ENCODE measurements at places on chromosomes 3 and 15.

GRCh38 chr3:57206423-57206822 lies 6.6 kb upstream of the HESX1 start:
- no peak for DNase-seq

GRCh38 chr3:120454076-120454689 lies 3.4 kb upstream of the FSTL1 start:
- DNase-seq: no peak

DNA sequence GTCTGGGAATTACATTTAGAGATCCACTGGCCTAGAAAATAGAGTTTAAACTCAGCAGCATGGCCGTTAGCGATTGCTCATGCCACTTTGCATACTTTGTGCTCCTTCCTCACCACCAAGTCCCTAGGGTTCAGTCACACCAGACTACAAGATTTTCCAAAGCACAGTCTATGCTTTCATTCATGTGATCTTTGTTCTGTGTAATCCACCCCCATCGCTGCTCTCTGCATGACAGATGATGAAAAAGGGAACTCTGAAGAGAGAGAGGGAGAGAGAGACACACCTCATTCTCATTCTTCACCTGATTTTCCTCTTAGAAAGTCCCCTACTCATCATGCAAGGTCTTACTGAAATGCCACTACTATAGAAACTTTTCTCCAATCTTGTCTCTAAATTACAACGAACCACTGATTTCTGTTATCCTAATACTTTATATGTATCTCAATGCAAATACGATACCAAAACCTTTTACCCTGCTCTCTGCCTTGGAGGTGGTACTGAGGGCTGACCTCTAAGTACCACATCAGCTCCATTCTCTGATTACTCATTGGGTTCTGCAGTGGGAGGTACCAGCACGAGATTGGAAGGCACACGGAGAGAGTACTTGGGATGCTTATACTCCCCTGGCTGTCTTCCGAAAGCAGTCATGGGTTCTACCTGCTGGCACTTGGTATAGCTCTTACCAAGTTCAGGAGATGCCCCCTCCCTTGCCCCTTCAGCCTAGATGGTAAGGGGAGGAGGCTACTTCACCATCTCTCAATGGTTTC lies 1.1 kb upstream of the PARP15 start:
- no peak for DNase-seq

DNA sequence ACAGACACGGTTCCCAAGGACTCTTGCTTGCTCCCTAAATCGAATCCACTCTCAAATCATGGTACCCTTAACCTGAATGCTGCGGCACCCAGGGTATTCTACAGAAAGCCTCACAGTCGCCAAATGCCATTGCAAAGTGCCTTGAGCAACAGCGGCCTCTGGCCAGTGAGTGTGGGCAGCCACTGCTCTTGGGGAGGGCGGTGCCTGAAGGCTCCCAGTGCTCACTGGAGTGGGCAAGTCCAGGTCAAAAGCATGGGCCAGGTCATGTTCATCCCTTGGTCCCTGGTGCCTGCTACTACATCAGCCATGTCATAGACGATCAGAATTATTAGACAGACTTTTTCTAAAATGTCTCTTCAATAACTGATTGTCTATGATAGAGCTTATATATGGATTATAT lies 82.5 kb downstream of the ADAMTS17 start:
- no peak for DNase-seq

GRCh38 chr3:16089521-16089920 lies 85.0 kb upstream of the GALNT15 start:
- DNase-seq: no peak

Measured in small intestine (tissue), 16 donors.